ENCODE measurements at places on chromosomes 5 and 9.

DNA sequence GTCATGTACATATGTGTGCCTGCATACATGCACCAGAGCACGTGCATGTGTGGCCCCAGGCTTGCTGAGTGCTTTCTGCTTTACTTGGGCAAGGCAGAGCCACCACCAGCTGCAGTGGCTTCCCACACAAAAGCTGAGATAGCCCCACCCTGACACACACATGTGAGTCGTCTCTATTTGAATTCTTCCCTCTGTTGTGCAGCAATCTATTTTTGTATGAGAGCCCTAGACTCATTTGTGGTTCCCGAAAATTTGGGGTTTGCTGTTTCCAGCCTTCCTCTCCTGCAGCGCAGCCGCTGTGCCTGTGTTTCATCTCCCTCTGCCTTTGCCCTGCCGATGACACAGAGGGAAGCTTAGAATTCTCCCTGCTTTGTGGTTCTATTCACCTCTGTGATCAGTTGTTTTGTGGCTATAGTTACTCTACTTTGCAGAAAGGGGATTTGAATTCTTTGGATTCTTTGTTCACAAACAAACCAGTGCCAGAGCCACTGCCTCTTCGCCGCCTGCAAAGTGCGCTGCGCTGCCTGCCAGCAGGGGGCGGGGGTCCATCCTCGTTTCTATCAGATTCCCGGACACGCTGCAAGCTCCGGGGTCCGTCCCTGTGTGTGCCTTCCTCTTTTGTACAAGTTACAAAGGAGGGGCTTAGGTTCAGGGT lies 95.8 kb upstream of the DAP start:
- no peak for DNase-seq

DNA sequence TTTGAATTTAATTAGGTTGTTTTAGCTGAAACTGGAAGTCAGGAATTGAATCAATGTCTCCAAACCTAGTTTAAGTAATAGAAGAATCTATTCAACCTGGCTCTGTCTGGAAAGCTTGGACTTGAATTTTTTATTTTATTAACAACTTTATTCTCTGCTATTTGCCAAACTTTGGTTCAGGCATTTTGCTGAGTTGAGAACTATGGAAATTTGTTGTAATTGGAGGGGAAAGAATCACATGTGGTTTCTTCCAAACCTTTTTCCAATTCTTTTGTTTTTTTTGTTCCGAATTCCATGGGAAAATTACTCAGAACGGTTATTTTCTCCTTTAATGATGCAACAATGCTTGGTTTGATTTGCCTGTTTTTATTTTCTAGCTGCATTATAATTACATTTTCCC lies 98.2 kb upstream of the RPS23 start:
- DNase-seq: no peak

DNA sequence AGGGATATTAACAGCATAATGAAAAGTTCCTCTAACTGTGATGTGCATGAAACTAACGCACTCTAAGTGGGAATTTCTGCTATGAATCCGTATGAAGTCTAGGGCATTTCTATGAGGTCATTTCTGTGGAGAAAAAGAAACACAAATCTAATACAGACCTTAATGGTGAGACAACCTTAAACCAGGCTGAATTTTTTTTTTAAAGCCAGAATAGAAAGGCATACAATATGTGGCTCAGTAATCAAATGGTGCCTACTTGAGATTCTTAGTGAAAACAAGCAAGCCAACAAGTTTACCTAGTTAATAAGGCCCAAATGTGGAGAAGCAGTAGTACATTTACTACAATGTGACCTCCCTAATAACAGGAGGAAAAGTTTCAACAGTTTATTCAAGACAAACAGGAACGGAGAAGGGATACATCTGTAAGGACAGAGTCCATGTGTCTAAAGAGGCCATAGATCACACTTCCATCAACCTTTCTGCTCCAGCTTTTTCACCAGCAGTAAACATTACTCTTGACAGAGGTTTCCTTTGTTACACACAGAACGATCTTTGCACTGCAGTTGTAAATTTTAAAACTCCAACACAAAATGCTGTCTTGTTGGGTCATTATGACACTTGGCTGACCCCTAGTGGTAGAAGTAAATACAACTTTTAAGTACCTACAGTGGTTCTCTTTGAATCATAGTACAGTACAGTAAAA lies 26.2 kb downstream of the CARNMT1 start:
- no peak for DNase-seq

DNA sequence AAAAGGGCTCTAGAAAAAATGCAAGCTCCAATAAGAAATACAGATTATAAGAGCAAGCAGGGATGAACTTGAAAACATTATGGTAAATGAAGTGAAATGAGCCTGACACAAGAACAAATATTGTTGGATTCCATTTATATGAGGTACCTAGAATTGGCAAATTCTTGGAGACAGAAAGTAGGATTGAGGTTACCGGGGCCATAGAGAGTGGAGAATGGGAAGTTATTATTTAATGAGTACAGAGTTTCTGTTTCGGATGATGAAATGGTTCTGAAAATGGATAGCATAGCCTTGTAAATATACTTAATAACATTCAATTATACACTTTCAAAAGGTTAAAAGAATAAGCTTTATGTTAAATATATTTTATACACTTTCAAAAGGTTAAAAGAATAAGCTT lies 75.6 kb upstream of the SLC12A2 start:
- DNase-seq: no peak

GRCh38 chr5:22683050-22683449 lies 170.1 kb downstream of the CDH12 start:
- DNase-seq: no peak

DNA sequence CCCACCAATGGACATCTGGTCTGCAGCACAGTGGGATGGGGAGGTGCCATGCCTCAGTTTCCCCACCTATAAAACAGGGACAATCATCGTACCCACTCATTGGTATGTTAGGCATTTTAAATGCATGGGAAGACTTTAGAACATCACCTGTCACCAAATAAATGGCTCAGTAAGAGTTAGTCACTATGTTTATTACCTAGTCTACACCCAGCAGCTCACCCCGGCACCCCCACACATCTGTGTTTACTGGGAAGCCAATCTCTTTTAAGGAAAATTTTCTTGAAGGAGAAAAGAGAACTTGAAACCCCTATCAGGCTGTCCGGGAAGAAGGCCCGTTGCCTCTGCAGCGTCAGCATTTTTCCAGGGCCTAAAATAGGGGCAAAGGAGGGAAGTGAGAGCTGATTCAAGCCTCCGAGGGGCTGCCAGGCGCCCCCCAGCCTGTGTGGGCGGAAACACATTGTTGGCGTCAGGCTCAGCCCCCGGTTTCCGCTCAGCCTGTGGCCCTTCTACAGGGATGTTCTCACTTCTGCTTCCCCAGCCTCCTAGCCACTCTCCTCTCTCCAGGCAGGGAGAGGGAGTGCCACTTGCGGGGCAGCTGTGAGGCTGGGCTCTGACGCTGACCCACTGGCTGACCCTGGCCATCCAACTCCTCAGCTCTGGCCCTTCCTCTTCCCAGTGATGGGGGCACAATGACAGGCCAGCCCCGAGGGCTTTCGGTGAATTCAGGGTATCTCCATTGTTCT lies 4.6 kb downstream of the CSF1R start:
- DNase-seq: no peak

GRCh38 chr5:148011398-148012137 lies 52.2 kb upstream of the SPINK5 start:
- DNase-seq: no peak

DNA sequence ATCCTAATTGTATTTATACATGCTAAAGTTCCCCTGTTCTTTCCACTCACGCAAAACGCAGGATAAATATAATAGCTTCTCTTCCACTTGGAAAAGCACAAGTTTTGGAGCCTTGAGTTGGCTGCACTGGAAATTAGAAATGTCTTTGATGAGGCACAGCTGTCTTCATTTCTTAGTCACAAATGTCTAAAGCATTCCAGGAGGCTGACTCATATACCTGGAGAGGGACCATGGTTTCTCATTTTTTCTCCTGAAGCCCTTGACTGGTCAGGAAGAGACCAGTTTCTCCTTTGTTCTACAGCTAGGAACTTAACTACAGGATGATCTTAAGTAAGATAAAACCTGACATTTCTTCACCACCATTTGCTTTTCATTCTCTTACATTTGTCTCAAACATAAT lies 16.2 kb downstream of the MTX3 start:
- no peak for DNase-seq

- DNase-seq: no peak
Observed at GRCh38 chr9:102209176-102209575, 470.7 kb upstream of the GRIN3A start.

DNA sequence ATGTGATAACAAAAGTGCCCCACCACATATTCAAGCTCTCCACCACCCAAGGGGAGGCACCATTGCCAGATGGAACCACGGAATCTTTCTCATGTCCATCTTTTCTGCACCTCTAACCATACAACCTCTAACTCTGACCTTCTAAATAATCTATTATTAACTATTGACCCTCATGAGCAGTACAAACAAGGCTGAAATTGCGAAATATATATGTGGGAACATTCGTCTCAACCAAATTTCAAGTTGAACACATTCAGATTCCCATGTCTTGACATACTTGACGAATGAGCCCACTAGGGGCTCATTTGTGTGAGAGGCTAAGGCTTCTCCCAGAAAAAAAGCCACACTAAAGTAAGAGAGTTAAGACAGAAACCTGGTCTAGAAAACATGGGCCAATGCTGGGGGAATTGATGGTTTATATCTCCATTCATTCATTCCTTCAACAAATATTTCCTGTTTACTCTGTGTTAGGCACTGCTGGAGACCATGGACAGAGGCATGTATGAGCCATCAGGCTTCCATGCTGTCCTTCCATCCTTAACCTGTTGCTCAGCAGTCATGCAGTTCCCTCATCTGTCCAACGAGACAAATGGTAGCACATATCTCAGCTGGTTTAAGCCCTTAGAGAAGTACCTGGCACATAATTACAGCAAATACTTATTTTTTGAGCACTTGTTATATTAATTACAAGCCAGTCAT lies 130.4 kb downstream of the ESM1 start:
- DNase-seq: no peak

GRCh38 chr9:91234523-91234922 lies 127.2 kb downstream of the AUH start:
- no peak for DNase-seq

- no peak for DNase-seq
Observed at GRCh38 chr5:372556-372995, 51.1 kb downstream of the AHRR start.
